Fibroblast of lung (primary cell): ENCODE measurements at places on chromosomes 6 and 20. TPM values are rescaled to one million over a fixed set of nuclear protein-coding genes. Genes with fewer than 3 reads are reported as not detected.

- no peak for DNase-seq
These were observed 30.1 kb downstream of the PIM1 start for GRCh38 chr6:37200085-37200484.

GRCh38 chr6:150651808-150652470 is 52.3 kb downstream of the PLEKHG1 start:
- DNase-seq: peak; percentile 65

GRCh38 chr20:625360-625932 is 15.3 kb upstream of the TCF15 start:
- DNase-seq: no peak

DNA sequence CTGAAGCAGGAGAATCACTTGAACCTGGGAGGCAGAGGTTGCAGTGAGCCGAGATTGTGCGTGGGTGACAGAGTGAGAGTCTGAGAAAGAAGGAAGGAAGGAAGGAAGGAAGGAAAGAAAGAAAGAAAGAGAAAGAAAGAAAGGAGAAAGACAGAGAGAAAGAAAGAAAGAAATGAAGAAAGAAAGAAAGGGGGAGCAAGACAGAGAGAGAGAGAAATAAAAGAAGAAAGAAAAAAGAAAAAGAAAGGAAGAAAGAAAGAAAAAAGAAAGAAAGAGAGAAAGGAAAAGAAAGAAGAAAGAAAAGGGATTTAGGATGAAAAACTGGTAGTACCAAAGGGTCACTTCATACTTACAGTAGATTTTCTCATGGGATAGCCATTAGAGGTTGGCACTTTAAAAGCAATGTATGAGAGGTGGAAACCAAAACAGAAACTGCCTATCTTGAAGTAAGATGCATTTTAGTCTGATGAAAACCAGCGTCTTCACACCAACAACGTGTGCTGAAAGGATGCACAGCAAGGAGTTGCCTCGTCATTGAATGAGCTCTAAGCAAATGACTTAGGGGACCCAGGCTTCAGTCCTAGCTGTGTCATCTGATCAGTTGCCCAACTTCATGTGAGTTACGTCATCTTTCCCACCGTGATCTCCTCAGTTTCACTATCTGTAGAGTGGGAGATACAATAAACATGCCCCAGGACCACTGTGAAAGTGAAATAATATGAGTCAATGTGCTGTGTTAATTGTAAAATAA is 133.9 kb upstream of the NEDD9 start:
- DNase-seq: no peak

GRCh38 chr6:105882121-105882803 is 203.9 kb upstream of the PRDM1 start:
- peak; percentile 26 for DNase-seq

Gene TFAP2C
- not detected in 2 replicates for total RNA-seq

- no peak for DNase-seq
These were observed 67.9 kb upstream of the GATA5 start for GRCh38 chr20:62543470-62544302.

- DNase-seq: no peak
These were observed 2.4 kb upstream of the PRPH2 start for GRCh38 chr6:42724825-42725224.

- peak; percentile 88 for DNase-seq
These were observed 91.3 kb upstream of the OGFRL1 start for GRCh38 chr6:71197267-71197666.
